ENCODE measurements at places on chromosomes 4 and X.

- no peak for DNase-seq
These were observed 18.4 kb upstream of the STK26 start for GRCh38 chrX:132004728-132005127.

DNA sequence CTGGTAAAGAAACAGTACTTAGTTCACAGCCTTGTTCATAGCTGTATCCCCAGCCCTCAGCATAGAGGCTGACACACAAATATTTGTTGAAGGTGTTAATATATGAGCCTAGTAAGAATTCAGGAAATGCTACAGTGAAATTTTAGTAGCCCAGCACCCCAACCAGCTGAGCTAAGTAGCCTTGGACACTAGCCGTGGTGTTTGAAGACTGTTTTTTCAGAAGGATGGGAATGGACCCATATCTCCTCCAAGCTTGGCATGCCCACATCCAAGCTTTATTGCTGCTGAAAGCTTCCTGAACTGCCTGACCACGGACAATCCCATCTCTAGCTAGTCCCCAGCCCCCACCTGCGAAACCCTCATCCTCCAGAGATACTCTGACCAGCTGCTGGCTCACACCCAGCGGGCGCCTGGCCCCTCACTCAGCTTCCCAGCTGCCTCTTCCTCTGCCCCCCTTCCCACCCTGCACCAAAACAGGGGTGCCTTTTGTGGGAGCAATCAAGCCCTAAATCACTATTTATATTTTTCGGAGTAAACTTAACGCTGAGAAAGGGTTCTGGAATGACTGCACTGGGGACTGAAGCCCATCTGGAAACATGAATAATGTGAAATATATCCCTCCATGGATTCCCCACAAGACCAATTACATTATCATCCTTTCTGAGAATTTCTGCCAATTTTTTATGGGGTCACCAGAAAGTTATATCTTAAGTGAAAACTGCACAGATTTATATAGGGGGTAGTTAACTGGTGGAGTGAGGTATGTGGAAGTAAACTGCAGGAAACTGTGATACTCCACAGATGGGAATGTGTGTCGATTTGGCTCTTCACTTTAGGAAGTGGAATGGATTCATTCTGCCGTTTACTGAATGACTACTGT lies 41.1 kb upstream of the CBR4 start:
- no peak for DNase-seq

DNA sequence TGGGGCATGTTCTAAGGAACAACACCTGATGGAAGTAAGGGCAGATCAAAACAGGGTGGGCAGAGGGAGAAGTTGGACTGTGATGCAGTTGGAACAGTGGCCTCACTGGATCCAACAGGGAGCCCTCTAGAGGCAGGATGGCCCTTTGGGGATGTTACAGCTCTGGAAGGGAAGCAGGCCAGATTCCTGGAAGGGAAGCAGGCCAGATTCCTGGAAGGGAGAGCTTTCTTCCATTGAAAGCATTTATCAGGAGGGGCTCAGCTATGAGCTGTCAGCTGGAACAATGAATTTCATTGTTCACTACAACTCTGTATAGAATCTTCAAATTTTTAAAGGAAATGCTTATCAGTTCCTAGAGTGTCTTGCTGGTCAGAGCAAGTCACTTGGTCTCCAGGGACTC lies 17.7 kb downstream of the IL15 start:
- no peak for DNase-seq

DNA sequence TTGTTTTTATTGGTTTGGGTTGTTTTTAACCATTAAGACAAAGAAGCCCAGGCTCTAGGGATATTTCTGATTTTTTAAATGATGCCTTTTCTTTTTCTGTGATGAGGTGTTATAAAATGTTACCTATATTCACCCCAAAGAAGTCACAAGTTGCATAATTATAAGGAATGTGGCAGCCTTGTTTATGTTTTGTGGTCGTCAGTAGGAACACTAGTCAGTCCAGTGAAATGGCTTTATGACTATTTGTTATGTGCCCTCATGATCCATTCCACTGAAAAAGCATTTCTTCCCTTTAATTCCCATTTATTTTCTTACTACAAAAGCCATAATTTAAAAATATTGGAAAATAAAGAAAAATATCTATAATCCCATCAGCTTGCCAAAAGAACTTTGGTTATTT lies 34.4 kb downstream of the CC2D2A start:
- no peak for DNase-seq

DNA sequence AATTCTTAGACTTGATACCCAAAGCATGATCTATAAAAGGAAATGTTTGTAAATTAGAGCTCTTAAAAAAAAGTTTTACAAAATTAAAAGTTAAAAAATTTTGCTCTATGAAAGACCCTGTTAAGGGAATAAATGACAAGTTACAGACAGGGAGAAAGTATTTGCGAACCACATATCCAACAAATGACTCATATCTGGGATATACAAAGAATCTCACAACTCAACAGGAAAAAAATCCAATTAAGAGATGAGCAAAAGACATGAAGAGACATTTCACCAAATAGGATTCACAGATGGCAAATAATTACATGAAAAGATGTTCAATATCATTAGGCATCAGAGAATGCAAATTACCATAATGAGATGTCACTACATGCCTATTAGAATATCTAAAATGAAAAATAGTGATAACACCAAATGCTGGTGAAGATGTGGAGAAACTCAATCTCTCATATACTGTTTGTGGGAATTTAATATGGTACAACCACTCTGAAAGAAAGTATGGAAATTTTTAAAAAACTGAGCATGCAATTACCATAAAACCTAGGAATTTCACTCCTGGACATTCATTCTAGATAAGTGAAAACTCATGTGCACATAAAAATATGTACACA lies 100.8 kb upstream of the EOLA2 start:
- no peak for DNase-seq

- no peak for DNase-seq
These were observed 63.9 kb downstream of the CPEB2 start for GRCh38 chr4:15066140-15066539.

DNA sequence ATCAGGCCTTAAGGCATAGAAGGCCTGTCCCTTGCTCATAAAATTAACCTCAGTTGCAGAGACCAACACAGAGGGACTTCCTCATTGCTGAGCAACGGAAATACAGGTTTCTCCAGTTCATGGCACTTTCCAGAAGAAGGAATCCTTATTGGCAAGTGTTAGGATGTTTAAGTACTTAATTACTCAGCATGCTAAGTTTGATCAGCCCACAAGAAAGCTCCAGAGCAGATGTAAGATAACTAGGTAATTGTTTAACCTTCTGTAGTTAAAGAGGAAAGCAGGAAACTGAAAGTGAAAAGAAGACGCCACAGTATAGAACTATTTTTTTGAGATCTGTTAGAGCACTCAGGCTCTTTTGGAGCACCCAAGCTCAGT lies 33.5 kb downstream of the SMS start:
- DNase-seq = no peak

All from T-helper 2 cell (primary cell).